ENCODE measurements at places on chromosomes 1 and 21.
A peak's percentile ranks its signal among the peaks of the same experiment; 100 is the strongest.

DNA sequence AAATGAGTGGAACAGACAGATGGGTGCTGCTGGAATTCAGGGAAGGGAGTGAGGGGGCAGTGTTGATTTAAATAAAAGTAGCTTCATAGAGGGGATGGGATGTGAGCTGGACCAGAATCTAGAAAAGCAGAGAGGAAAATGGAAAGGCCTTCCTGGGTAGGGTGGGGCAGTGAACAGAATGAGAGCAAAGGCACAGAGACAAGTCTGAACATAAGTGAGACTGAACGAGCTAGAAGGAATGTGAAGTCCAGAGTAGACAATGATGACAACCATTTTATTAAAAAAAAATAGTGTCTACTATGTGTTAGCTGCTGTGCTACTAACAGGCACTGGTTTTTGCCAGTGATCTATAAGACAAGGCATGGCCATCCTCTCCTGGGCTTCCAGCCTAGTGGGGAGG is 36.0 kb downstream of the ELK4 start:
- no peaks in the 10 kb centered on the region for H3K27me3 ChIP-seq
- no peak overlapping the region for H3K4me3 ChIP-seq
- no peak for DNase-seq
- peaks cover 30% of the 10 kb centered on the region for H3K36me3 ChIP-seq
- no peak overlapping the region for H3K27ac ChIP-seq

DNA sequence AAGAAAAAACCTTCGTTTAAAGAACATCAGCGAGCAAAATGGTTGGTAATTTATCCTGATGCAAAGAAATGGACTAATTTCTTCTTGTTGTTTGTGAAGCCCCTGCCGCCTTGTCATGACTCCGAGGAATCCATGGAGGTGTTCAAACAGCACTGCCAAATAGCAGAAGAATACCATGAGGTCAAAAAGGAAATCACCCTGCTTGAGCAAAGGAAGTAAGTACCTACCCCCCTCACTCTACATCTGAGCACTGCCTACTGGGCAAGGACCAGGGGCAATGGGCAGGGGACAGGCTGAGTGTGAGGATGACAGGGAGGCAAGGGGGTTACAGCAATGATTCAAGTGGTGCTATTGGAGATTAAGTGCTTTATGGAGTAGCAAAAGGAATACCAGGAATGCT is 29.4 kb downstream of the MAP3K7CL start:
- H3K36me3 ChIP-seq: no peaks in the 10 kb centered on the region
- DNase-seq: no peak
- H3K4me3 ChIP-seq: no peak overlapping the region
- peaks cover 7% of the 10 kb centered on the region for H3K27me3 ChIP-seq
- no peaks in the 10 kb centered on the region for H3K4me1 ChIP-seq
- no peak overlapping the region for H3K27ac ChIP-seq

- H3K4me1 ChIP-seq: no peaks in the 10 kb centered on the region
- no peak overlapping the region for H3K27ac ChIP-seq
- H3K4me3 ChIP-seq: no peak overlapping the region
- no peaks in the 10 kb centered on the region for H3K36me3 ChIP-seq
- no peak for DNase-seq
Measured at GRCh38 chr1:152348447-152348846, 11.4 kb downstream of the FLG2 start.

GRCh38 chr21:42187976-42188653 is 30.8 kb upstream of the ABCG1 start:
- H3K27me3 ChIP-seq: peaks cover 2% of the 10 kb centered on the region
- peak overlapping the region; percentile 68 for H3K4me3 ChIP-seq
- peaks cover 65% of the 10 kb centered on the region for H3K4me1 ChIP-seq
- peaks cover 9% of the 10 kb centered on the region for H3K36me3 ChIP-seq
- peak overlapping the region; percentile 93 for H3K27ac ChIP-seq
- DNase-seq: peak; percentile 95

DNA sequence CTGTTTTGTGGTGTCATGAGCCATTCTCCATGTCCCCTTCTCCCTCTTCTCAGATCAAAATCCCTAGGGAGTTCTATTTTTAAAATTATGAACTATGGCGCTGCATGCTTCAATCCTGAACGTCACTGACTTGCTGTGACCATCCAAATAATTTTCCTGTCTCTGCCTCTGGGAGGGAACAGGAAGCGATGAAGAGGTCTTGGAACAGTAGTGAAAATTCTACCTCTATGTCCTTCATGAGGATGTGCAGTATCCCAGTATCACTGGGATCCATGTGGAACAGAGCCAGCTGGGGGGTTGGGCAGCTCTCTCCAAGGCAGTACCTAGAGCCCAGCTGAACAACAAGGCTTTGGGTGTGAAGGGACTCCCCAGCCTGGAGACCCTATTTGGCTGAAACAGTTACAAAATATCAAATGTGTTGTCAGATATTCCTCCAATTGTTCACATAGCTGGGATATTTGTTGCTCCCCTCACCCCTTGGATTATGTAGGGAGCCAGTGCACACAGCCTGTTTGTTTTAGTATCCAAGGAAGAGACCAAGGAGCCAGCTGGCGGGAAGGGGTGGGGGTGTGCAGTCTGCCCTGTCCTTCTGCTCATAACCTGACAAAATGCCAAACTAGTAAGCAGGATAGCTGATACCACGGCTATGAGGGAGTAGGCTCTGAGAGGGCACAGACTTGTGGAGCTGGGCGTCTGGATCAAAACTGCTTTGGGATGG is 7.6 kb downstream of the DCLRE1B start:
- H3K4me1 ChIP-seq: peaks cover 28% of the 10 kb centered on the region
- H3K36me3 ChIP-seq: peaks cover 46% of the 10 kb centered on the region
- H3K4me3 ChIP-seq: no peak overlapping the region
- no peak for DNase-seq
- no peak overlapping the region for H3K27ac ChIP-seq

DNA sequence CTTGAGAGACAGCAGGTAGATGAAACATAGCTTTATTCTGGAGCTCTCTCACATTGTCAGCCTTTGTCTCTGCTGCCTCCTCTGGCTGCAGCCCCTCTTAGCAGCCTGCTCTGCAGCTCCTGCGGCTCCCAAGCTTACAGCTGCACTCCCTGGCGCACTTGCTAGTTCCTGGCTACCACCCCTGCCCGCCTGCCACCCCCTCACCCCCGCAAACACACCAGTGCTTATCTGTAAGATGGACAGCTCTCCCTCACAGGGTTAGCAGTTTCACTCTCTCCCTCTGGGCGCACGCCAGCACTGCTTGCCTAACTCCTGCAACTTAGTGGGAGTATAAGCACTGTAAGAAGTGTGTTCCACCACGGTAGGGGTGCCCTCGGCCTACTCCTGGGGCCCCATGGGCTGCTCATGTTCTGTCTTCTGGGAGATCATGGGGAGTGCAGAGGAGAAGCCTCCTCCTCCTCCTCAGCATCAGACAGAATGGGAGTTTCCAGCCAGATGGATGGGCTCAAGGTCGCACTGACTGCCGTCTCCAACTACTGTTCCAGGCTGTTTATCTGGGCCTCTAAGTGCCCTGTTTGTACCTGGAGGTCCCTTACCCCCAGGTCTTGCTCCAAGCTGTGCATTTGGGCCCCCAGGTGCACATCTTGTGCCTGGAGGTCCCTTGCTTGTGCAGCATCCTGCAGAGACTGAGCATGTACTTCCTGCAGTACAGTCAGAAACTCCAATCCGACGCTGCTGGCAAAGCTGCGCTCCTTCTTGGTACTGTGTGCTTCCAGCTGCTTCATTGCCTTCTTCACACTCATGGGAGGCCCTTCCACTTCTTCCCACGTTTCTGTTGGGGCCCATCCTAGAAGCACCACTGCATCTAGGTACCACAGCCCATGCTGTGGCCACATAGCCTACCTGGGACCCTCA is 1388.1 kb downstream of the AMY1C start:
- no peaks in the 10 kb centered on the region for H3K27me3 ChIP-seq
- no peak for DNase-seq

DNA sequence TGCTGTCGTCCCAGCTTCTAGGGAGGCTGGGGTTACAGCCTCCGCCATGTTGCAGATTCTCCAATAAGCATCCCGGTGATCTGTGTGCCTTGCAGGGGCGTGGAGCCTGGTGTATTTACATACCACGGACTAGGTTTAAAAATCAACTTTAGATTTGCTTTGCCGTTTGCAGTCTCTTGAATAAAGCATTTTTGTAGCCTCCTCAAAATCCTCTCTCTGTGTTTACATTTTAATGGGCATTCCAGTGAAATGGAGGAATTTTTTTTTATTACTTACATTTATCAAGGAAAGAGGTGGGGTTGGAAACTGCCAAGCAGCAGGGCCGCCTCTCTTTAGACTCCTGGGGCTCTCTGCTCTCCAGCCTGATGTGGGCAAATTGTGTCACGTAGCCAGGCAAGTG is 437.5 kb upstream of the VAMP3 start:
- H3K27me3 ChIP-seq: no peaks in the 10 kb centered on the region
- no peaks in the 10 kb centered on the region for H3K36me3 ChIP-seq
- DNase-seq: no peak
- no peaks in the 10 kb centered on the region for H3K4me1 ChIP-seq
- no peak overlapping the region for H3K27ac ChIP-seq

All from activated CD4-positive, alpha-beta T cell treated with anti-CD3 and anti-CD28 coated beads, Interleukin-2, amount 10 ng/mL, durations not matched to agents 24 days and 14 days (primary cell).